ENCODE measurements at places on chromosomes 6 and 20. TPM values are rescaled to one million over a fixed set of nuclear protein-coding genes. Genes with fewer than 3 reads are reported as not detected.

FAM83C gene
- not detected for total RNA-seq

ADGRF1 gene
- total RNA-seq, result not detected

SLC22A16 gene
- total RNA-seq, result not detected

ADGRG6 gene
- 59.9 TPM for total RNA-seq

LGSN gene
- total RNA-seq, result not detected

SLC24A3 gene
- total RNA-seq, result 3.6 TPM

EPPIN gene
- not detected for total RNA-seq

GRCh38 chr20:6651561-6651960 is 115.9 kb upstream of the BMP2 start:
- DNase-seq, result no peak

DNA sequence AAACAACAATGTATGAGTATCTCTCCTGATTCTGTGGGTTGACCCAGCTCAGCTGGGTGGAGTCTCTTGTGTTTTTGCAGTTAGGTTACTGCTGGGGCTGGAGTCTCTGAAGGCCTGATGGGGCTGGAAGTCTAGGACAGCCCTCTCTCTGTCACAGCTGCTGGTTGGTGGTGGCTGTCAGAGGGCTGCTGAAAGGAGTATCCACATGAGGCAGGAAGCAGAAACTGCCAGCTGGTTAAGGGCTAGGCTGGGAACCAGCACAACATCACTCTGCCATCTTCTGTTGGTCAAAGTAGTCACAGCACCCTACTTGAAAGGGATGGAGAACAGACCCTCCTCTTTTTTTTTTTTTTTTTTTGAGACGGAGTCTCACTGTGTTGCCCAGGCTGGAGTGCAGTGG is 10.0 kb upstream of the PACSIN1 start:
- no peak for DNase-seq

DNA sequence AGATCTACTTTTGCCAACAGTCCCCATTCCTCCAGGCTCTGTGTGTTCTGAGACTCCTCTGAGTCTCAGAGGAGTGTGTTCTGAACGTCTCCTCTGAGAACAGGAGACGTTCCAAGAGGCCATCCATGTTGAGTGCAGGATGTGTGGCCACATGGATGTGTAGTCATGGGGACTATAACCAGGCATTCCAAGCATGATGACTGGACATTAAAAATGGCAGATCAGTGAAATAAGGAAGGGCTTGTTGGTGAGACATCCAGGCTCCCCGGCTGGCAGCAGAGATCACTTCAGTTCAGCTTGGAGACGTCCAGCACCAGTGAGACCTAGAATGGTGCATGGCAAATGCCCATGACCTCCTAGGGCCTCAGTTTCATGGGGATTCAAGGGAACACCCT is 34.3 kb upstream of the POU5F1 start:
- no peak for DNase-seq

- no peak for DNase-seq
Observed at GRCh38 chr20:3996399-3996798, 19.0 kb downstream of the RNF24 start.

GRCh38 chr20:57829805-57830514 is 120.1 kb upstream of the PMEPA1 start:
- DNase-seq, result no peak

- DNase-seq, result no peak
Observed at GRCh38 chr6:89662659-89663223, 24.2 kb upstream of the LYRM2 start.

DNA sequence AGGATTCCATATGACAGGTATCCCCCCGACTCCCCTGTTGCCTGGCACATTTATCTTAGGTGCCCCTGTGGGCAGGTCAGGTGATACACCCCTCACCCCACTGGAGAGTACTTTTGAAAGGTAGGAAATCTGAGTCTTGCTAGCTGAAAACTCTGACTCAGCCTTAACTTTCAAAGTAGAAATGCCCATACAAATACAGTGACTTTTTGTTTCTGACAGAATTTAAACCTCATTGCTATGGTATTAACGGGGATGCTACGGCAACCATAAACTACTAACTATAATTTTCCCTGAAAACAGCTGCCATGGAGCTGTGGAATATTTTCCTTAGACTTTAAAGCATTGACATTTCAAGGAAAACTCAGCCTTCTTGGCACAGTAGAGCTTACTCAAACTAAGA is 536.0 kb downstream of the RFPL4B start:
- DNase-seq, result no peak

GRCh38 chr6:123533862-123534648 is 102.7 kb downstream of the TRDN start:
- DNase-seq, result no peak

DNA sequence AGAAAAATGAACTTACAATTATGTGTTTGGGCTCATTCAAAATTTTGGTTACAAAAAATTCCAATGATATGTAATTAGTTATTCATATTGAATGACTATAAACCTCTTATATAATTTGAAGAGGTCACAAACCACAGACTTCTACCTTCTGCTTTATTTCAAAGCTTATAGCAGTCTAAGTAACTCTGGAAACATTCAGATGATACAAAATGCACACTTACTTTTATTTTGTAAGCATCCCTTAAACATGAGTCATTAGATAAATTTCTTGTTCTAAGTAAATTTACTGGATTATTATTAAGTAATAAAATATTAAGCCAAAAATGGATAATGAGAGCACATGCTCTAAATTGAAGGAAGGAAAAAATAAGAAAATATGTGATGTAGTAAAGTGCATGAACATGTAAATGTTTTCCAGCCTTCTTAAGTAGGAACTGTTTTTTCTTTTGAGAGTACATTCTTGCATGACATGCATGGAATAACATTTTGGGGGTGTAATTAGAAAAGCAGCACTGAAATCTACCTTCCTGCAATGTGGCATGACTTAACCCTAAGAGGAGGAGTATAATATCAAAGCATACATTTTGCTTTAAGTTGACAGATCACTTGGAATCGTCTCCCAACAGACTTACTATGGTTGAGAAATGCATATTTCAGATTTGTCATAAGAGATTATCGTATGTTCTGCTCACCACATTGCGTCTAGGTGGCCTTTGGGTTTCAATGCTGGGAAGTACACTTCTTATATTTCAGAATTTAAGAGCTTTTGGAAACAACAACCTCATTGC is 372.7 kb upstream of the HSF2 start:
- no peak for DNase-seq

DNA sequence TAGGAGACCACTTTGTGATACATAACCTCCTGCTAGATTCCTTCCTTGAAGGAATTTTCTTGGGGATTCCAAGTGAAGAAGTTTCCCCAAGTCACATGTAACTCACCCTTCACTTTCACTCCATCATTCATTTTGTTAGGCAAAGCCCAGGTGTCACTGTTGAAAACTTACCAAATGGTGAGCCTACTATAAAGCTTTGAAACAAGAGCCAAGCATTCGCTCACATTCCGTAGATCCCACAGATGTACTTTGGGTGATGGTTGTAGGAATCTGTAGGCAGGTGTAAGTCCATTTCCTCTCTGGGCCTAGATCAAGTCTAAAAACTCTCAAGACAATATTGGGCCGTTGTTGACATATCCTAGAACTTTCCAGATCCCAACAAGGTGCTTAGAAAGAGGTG is 74.1 kb downstream of the PRDM1 start:
- no peak for DNase-seq

- no peak for DNase-seq
Observed at GRCh38 chr6:121694801-121695251, 259.4 kb downstream of the GJA1 start.

GRCh38 chr6:88705601-88706000 is 257.8 kb downstream of the RNGTT start:
- no peak for DNase-seq

DNA sequence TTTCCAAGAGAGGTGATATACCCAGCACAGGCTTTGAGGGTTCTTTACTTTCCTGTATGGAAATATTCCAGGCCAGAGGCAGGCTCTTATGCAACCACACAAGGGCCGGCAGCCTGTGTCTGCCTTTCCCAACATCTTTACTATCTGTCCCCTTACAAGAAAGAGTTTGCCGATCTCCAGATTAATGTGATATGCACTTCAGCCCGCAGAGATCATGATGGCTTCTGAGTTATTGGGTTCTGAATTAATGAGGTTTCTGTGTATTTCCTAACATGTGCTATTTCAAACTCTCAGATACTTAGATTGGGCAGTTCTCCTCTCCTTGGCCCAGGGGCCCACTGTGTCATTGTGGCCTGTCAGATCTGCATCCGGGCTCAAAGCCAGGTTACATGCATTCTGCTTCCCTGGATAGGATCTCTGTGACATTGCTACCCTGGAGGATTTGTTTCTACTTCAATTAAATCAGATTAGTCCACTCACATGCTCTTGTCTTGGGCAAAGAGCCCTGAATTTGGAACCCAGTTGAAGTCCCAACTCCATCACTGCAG is 56.6 kb downstream of the TGM2 start:
- DNase-seq, result no peak

GRCh38 chr6:22668307-22668706 is 98.9 kb downstream of the HDGFL1 start:
- no peak for DNase-seq

GRCh38 chr20:33653218-33653899 is 8.8 kb upstream of the C20orf144 start:
- no peak for DNase-seq

GRCh38 chr20:35002426-35003210 is 47.0 kb downstream of the MYH7B start:
- no peak for DNase-seq

DNA sequence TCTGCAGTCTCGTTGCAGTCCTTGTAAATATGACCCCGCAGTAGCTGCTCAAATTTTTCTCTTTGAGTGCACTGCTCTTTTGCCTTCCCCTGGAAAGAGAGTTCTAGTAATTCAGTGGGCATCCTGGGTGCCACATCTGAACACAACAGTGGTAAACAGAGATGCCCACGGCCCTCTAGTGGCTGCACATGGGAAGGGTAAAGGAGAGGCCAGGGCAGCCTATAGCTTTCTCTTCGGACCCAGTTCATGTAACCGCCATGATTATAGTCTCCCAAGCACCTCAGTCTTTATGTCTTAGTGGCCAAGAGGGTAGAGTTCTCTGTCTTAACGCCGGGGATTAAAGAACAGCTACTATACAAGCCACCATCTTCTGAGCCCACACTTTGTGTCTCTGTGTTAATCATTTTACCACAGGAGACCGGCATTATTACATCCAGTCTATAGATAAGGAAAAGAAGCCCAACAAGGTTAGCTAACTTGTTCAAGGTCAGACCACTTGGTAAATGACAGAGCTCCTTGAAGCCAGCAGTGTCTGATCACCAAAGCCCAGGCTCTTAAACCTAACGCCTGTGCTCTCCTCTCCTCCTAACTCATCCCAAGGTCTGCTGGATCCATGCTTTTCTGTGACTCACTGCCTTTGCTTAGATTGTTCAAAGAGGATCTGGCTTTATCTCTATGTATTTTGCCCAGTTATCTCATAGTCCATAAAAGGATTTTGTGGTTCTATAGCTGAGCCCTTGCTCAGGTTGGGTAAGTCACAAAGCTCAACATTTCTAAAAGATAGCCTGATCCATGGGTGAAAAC is 81.8 kb downstream of the ISM1 start:
- DNase-seq, result no peak

GRCh38 chr6:12693122-12693521 is 23.4 kb upstream of the PHACTR1 start:
- no peak for DNase-seq

DNA sequence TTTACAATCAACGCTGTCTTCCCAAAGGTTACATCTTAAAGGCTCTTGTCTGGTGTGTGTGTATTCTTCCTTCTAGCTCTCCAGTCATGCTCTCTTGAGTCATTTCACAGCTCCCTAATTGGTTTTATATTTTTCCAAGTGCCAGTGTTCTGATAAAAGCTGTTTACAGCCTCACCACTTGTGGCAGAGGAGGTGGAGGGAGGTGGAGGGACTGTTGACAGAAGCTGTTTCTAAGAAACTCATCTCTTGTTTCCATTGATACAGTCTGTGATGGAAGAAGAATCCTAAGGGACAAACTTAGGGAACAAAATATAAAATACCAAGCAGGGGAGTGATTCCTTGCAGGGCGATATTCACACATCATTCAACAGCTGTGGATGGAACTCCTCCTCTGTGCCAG is 64.0 kb downstream of the QRSL1 start:
- no peak for DNase-seq

GRCh38 chr6:17519120-17519519 is 81.0 kb upstream of the FAM8A1 start:
- DNase-seq, result no peak

GRCh38 chr20:1777476-1777820 is 117.8 kb upstream of the SIRPA start:
- DNase-seq, result no peak

DNA sequence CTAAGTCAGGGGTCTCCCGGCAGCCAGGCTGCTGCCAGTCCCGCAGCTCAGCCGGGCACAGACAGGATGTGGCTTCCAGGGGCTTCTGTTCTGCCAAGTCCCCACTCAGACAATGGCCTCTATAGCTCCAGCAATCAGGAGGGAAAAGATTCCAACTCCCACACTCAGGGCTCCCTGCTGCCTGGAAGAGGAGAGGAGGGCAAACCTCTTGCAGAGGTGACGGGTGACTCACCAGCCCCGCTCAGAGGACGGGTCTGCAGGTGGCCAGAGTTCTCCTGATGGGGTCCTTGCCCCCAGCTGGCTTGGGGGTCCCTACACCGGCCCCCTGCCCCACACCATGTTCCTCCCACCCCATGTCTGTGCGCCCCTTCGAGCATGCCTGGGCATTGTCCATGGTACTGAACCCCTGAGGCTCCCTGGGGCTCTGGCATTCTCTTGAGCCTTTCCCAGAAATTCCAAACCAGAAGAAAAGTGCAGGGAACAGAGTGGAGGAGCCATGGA is 32.6 kb downstream of the NTSR1 start:
- DNase-seq, result no peak

GRCh38 chr20:34089655-34090345 is 22.2 kb downstream of the EIF2S2 start:
- DNase-seq, result no peak

DNA sequence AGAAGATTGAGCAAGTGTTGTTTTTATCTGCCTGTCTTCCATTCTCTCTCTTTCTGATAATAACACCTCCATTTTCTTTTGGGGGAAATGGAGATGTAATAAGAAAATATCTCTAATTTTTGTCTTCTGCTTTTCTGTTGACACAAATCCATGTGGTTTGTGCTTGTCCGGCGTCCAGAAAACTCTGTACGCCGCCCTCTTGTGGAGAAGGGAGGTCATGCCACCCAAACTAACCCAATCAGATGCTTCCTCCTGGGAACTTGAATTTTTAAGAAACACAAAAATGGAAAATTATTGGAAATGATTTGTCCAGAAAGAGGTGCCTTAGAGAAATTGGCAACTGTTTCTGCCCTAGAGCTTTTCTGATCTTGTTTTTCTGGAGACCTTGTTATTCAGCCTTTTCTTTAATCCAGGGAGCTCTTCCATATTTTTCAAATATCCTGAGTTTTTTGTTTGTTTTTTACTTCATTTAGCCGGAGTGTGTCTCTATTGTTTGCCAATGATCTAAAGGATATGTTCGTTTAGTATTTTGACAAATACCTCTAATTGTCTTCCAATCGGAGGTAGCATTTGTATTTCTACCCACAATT is 17.8 kb upstream of the FNDC1 start:
- peak; percentile 64 for DNase-seq

GRCh38 chr6:163132050-163132750 is 282.3 kb upstream of the QKI start:
- DNase-seq, result no peak

GRCh38 chr6:124869416-124869815 is 92.8 kb upstream of the RNF217 start:
- DNase-seq, result no peak

All from tibial nerve (tissue), 4 donors.